Fibroblast of lung (primary cell): ENCODE measurements at places on chromosomes 16 and 17. TPM values are rescaled to one million over a fixed set of nuclear protein-coding genes. Genes with fewer than 3 reads are reported as not detected.

The ANKRD40 gene
- total RNA-seq, result 34.4 and 34.5 TPM in 2 replicates

The TNFRSF17 gene
- total RNA-seq, result not detected in 2 replicates

The GP1BA gene
- not detected in 2 replicates for total RNA-seq

The KRT20 gene
- not detected in 2 replicates for total RNA-seq

The NAA38 gene
- total RNA-seq, result 41.6 and 78.9 TPM in 2 replicates

The CA7 gene
- total RNA-seq, result not detected in 2 replicates

The REXO5 gene
- total RNA-seq, result 3.1 and 9.1 TPM in 2 replicates

The USP43 gene
- total RNA-seq, result under 0.01 TPM in 2 replicates

The TMEM204 gene
- 10.3 and 12.4 TPM in 2 replicates for total RNA-seq

The ACADVL gene
- total RNA-seq, result 185 and 313 TPM in 2 replicates

The DHRS7C gene
- not detected in 2 replicates for total RNA-seq
